ENCODE measurements at places on chromosomes 5 and 9.
A peak's percentile ranks its signal among the peaks of the same experiment; 100 is the strongest.

- DNase-seq: no peak
These were observed 16.7 kb upstream of the GPBP1 start for GRCh38 chr5:57157131-57157530.

GRCh38 chr5:179316982-179317381 is 28.3 kb downstream of the ADAMTS2 start:
- DNase-seq: no peak

DNA sequence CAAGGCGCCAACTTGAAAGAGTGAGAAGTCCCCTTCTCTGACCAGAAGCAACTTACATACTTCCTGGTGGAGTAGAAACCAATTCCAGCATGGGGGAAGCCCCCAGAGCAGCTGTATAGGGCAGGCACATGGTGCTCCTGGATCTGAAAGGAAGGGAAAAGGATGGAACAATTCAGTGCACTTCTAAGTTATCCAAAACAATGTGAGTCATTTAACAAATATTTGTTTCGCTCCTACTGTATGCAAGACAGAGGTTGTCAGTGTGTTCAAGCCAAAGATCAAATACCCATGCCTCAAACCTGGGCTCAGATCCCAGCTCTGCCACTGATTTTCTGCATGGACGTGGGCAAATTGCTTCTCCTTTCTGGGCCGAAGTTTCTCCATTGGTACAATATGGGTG is 67.1 kb downstream of the LHX2 start:
- DNase-seq: peak; percentile 52

DNA sequence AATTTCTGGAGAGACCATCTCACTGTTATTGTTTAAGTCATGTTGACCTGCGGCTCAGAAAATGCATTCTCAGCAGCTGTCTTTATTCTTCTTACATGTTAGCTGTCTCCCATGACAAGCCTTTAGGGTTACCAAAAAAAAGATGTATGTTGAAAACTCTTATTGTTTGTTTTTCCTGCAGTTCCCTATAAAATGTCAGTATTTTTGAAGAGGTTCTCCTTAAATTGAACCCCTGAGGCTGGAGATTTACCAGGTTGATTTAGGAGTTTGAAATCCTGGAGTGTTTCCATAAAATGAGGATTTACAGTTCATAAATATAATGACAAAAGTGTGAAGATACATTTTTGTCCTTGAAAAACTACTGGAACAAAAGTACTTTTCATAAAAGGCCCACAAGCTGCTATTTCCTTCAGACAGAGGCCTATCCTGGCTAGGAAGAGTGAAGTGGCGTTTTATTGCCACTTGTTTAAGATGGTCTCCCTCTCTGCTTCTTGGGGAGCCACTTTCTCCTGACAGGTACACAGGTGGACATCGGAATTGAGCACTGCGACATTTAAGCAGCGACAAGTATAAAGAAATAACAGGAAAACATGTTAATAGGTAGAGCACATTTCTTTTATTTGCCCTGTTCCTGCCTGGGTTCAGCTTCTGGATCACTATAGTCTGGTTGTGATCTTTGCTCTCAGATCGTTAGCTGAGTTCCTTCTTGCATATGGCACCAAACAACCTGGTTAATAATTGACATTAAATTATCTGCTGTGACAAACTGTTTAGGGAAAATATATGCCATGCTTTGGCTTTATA is 344.8 kb upstream of the RPS23 start:
- DNase-seq: no peak

DNA sequence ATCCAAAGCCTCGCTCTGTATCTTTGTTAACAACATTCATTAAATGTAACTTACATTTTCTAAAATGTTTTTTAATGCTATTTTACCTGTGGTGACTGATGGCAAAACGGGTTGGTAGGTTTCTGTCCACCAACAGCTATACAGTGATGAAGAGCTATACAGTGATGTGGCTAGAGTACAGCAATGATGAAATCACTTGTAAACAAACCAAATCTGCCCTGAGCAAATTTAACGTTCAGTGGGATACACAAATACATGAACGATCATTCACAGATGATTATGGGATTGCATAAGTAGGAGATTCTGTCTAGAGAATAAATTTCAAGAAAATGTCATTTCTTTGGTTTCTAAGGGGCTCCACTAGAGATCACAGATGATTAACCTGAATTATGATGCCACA is 132.7 kb downstream of the MPDZ start:
- DNase-seq: no peak

DNA sequence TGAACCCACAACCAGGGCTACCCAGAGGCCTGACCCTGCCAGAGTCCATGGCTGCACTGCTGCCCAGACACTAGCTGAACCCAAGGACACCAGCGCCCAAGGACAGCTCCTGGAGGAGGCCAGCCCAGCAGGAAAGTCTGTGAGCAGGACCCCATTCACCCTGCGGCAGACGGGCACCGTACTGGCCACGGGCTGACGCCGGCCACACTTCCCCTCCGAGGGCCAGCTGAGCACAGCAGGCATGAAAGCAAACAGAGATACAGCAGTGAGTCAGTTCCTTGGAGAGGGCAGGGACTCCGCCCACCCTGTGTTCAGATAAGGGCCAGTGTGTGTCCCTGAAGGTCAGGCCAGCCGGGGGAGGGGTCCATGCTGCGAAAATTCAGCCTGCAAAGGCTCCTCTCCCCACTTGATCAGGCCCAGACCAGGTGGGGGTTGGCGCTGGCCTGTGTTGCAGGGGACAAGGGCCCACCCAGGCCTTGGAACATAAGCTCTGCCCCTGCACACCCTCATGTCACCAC is 3.2 kb downstream of the RNF208 start:
- peak; percentile 73 for DNase-seq

DNA sequence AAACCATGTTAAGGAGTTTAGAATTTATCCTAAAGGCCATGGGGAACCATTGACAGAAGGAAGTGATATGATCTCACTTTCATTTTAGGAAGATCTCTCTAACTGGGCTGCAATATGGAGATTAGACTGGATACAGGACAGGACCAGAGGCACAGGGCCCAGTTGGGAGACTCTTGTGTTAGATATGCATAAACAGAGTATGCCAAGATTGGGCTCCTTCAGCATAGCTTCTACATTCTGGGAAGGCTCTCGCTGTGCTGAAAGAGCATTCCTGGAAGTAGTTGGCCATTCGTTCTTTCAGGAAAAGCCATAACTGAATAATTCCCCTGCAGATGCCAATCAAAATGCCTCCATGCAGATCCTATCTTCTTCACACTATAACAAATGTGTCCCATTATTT is 204.5 kb downstream of the CWC27 start:
- DNase-seq: no peak

DNA sequence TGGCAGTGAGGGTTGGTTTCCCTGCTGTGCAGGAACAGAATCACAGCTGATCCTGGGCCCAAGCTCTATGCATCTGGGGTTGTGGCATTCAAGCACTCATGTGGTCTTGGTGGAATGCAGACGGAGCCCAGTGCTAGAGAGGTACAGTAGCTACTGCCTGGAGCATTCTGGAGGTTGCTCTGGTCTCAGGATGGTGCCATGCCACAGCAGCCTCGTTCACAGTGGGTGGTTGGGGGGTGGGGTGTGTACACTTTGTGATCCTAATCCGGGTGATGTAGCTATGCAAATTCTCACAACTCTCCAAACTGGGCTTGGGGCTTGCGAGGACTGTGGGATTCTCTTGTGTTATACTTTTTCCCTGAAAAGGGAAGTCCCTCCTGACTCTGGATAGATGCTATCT is 45.2 kb downstream of the FGD3 start:
- DNase-seq: no peak

GRCh38 chr9:81543695-81544094 is 145.7 kb downstream of the TLE1 start:
- no peak for DNase-seq

DNA sequence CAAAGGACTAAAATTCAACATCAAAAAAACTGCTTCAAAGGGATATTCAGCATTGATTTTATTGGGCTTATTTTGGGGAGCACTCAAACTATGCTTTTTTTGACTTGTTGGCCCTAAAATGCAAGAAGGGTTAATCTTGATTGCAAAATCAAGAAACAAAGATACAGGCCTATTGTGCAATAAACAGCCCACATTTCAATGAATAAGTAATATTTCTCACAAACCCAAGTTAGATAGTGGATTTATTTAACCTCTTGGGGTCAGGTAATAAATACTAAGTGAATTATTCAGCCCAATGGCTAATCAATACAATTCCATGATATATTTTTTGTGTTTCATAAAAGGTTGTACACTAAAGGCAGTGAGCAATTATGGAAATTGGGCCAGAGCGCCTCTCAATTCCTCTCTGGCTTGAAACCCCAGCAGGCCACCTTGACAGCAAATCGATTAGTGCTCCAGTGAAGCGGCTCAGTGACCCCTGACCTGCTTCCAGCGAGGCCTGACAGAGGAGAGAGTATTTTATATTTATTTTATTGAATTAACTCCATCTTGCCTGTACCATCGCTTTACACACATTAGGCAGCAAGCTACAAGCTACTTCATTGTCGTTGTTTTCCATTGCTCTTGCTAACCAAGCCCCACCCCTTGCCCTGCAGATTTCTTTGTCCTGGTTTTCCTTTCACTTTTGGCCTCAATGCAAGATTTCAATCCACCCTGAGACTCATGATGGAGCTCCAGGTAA is 65.5 kb downstream of the EBF1 start:
- DNase-seq: peak; percentile 34

GRCh38 chr9:136366826-136367225 is 3.3 kb upstream of the DNLZ start:
- DNase-seq: no peak

DNA sequence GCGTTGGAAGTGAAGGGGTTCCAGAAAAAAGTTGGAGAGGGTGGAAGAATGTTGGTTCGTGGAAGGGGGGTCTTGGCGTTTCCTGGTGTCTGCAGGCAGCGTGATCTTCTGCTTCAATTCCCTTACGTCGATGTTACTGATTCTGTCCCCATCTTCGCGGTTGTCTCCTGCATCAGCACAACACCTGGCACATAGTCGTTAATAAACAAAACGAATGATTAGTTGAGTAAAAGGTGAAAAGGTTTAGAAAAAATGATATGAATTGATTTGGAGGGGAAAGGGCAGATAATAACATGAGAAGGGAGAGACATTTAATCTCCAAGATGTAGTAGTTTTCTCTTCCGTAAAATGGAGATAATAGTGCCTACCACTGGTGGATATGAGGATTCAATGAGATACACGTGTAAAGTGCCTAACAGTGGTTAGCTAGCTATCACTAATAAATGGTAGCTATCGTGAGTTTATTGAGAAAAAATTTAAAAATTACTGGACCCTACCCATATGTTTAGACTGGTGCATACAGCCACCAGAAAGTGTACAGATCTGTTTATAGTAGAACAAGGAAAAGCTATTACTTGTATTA is 556 bp downstream of the MTREX start:
- peak; percentile 62 for DNase-seq

DNA sequence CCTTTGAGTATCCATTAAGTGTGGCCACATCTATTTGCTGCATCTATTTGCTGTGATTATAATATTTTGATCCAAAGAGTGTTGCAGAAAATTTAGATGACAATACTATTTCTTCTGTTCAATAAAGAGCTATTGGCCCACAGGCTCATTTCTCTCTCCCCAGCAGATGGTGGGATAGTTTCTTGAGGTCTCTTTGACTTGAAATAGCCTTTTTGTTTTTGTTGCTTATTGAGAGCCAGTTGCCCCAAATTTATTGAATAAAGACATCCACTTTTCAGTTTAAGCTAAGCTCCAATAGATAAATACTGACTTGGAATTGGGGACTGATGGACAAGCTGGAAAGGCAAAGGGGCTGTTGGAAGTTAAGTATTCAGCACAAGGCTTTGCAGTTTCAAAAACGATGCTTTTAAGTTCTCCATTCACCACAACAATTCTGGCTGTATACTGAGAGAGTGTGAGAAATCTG is 290.1 kb upstream of the MPDZ start:
- DNase-seq: no peak

GRCh38 chr5:138282920-138283742 is 8.7 kb upstream of the GFRA3 start:
- peak; percentile 15 for DNase-seq

DNA sequence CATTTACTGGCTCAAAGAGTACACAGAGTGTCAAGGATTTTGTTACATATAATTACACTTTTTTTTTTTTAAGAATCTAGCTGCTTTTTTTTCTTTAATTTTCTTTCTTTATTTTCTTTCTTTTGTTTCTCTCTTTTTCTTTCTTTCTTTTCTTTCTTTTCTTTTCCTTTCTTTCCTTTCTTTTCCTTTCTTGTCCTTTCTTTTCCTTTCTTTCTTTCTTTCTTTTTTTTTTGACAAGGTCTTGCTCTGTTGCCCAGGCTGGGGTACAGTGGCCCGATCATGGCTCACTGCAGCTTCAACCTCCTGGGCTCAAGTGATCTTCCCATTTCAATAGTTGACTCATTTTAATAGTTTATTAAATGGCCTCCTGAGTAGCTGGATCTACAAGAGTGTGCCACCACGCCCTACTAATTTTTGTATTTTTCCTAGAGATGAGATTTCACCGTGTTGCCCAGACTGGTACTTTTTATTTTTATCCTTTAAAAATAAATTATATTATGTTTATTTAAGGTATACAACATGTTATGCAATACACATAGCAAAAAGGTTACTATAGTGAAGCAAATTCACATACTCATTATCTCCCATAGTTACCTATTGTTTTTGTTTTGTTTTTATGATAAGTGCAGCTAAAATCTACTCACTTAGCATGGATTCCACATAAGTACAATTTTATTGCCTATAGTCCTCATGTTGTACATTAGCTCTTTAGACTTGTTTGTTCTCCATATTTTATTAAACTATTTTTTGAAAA is 381.5 kb upstream of the KLF4 start:
- no peak for DNase-seq

DNA sequence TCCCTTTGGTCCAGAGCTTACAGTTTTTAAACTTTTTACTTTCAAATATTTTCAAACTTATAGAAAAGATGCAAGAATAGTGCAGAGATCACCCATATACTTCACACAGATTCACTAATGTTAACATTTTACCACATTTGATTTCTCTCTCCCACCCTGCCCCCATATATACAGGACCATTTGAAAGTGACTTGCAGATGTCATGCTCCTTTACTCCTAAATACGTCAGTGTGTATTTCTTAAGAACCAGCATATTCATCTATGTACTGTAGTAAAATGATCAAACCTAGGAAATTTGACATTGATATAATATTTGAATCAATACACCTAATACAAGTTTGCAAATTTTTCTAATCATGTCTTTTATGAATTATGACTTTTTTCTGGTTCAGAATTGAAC is 100.4 kb upstream of the CHD1 start:
- no peak for DNase-seq

GRCh38 chr5:125463466-125464092 is 717.1 kb upstream of the ZNF608 start:
- no peak for DNase-seq

DNA sequence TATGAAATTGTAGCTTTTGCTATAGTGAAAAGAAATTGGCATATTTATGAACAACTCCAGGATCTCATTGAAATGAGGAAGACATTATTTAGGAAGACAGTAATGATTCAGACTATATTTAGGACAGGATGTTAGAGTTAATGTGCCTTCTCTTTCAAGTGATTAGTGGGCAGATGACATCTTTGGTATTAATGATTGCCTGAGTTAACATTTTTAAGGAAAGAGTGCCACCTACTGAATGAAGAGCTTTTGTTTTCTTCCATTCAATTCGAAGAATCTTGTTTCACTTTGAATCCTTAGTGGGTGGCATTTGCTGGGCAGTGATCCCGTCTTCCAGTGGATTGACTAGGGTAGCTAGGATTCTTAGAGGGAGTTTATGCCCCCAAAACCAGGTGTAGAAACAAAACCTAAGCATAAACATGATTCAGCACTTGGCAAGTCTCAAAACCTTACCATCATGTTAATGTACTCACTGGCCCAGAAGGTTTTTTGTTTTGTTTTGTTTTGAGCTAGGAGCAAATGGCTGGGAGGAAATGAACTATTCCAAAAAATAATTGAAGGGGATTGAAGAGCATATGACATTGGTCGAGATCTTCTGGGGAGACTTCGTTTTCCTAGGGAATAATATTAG is 23.2 kb downstream of the MAP3K1 start:
- DNase-seq: peak; percentile 80

Data from Caki2 (cell line).